ENCODE measurements at places on chromosomes 5 and 9.

- no peak for DNase-seq
Measured at GRCh38 chr9:131595696-131596429, 50.5 kb downstream of the PRRT1B start.

DNA sequence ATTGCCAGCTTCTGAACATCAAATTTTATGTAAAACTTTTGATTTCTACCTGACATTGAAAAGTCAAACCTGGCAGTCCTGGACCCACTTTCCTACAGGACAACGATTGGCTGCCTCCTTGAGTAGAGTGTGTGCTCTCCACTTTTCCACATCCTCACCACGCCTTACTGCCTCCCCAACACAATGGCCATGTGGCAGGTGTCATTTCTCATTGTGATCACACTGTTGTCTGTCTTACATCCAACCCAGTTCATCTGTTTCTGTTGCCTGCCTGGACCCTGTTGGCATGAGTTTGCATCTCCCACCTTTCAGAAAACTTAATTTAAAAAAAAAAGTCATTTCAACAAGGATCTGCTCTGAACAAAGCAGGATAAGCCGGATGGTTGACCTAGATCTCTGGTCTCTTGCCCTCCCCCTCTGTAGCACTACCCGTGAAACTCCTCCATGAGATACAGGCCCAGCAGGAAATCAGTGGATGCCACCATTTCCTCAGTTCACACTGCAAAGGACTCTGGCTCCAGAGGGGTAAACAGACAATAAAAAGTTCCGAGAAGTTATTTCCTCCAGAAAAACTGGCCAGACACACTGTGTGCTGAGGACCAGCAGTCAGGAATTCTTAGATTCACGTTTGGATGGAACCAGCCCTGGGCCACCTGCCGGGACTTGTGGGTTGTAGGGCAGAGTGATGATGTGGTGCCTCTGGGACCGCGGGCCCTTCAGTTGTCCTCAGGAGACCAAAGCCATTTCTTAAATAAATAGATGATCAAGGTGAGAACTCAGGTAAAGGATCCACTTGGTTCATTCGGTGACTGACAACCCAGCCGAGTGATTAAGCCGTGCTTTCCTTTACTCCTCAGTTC, 48.6 kb downstream of the AMBP start:
- no peak for DNase-seq

GRCh38 chr5:67426961-67427849, 230.6 kb upstream of the CD180 start:
- DNase-seq = no peak

DNA sequence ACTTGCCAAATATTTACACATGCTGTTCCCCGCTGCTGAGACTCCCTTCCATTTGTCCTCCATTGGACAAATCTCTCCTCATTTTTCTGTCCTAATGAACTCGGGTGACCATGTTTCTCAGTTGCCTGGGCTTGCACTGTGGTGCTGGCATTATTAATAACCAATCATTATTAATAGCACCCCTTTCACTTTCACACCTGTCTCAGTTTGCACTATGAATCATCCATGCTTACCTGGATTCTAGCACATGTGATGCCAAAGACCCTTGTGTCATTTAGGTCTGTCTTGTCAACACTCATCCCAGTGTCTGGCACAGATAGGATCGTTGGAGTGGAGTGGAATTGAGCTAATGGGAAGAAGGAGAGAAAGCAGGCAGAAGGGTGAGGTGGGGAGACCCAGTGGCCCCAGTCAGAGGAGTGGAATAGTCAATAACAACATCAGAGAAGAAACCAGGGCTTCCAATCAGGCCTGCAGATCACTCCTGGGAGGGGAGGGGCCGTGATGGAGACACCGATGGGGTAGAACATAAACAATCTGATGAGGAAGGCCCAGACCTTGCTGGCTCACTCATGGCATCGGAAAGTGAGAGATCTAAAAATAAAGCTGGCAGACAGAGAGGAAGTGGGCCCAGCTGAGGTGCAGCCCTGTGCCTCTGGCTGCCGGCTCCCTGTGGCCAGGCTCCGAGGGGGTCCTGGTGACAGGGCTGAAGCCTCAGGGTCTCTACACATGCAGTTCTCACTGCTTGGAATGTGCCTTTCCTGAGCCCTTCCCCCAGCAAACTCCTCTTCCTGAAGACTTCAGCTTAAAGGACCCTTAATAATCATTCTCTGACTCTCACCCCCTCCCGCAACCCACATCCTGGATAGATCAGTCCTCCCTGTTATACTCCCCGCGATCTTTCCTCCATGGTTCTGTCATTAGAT, 33.5 kb upstream of the CRB2 start:
- peak; percentile 51 for DNase-seq

GRCh38 chr9:76652894-76653293, 111.3 kb upstream of the PCA3 start:
- DNase-seq = no peak

GRCh38 chr5:3595006-3595961, at the start of gene IRX1:
Gene IRX1, plus strand, starts transcription at chr5:3595832. Its CDS starts 274 bp downstream, at chr5:3596106.
- no peak for DNase-seq

- DNase-seq = no peak
Measured at GRCh38 chr9:70988551-70988950, 132.9 kb downstream of the TRPM3 start.

DNA sequence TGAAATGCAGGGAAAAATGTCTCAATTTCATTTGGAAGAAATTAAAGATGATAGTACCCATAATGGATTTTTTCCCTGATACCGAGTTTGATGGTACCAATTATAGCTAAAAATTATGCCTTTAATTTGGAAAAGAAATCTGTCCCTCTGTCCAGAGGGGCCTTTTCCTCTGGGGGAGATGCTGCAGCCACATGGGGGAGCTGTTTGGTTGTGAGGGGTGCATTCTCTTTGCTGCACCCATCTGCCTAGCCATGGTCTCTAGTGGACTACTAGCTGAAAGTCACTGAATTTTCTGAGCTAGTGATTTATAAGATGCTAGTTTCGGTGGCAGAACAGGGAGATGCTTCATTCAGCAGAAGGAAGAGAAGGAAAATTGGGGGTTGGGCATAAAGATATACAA, 9.6 kb downstream of the SEC61B start:
- DNase-seq = peak; percentile 4

DNA sequence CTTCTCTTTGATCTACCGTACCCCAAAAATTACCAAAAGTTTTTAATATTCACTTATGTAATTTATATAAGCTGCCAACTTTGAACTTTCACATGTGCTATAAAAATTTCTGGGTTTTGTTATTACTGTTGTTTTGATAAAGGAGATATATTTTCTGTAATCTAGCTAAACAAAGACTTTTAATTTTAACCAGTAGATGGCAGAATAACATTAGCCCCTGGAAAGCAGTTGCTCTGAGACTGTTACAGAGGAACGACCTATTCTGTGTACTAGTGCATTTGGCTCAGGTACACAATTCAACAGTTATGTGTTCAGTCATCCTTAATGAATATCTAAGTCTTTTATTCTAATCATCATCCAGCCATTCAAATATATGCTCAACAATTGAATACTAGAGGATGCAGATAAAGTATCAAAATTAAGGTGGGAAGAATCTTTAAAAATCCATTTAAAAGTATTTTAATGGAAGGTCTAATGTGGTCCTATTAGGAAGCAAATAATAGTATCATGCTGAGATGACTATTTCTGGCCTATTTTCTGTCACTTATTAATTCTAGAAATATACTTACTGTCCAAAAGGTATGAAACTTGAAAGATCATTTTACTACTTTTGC, 8.6 kb downstream of the KLHL9 start:
- peak; percentile 66 for DNase-seq

DNA sequence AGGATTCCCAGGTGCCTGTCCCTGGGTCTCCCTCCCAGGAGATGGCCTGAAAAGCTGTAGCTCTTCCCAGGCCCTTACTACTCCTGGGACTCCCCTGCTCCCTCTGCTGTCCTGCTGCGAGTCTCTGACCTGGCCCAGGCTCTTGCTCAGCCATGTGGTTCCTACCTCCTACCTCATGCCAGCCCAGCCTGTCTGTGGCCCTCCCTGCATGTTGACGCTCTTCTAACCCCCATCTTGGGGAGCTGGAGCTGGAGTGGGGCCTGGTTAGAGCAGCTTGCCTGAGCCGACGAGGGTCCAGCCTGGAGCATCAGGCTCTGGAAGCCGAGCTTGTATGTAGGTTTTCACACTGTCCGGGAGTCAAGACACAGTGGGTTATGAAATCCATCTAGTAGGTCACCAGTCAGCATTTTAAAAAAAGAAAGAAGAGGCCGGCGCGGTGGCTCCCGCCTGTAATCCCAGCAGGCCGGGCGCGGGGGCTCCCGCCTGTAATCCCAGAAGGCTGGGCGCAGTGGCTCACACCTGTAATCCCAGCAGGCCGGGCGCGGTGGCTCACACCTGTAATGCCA, 244.4 kb downstream of the FANCC start:
- DNase-seq = no peak

DNA sequence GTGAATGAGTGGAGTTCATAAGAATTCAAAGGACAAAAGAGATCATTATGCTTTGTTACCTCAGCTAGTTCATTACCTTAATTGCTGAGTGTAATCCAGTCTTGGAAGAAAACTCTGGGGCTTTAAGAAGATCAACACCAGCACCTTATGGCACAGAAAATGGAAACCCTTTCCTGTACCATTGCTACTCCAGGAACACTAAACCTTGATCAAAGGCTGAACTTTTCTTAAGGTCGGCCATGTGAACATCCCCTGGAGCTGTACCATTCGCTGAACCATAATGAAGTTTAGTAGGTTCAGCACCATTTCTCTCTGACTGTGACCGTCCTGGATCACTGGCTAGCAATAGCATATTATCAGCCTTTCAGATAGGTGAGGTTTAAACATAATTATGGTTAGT, 97.4 kb downstream of the PBX3 start:
- no peak for DNase-seq

- peak; percentile 69 for DNase-seq
Measured at GRCh38 chr9:114592356-114592755, 4.8 kb downstream of the ATP6V1G1 start.

DNA sequence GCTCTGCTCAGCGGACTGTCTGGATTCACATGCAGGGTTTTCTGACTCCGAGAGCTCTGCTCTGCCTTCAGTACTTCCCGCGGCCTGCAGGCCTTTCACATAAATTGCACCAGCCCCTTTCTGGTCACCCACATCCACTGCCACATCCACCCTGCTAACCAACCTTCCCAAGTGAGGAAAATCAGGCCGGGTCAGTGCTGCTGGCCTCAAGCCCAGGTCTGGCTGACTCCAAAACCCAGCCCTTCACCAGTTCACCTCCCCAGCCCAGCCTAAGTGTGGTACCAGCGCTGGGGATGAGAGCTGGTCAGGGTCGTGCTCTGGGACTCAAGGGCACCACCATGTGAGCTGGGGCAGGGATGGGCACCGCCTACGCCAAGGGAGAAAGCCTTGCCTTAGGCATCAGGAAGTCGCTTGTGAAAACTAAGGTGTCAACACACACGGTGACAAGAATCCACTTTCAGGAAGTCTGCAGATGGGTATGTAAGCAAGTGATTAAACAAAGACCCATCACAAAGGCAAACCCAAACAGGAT, 12.3 kb downstream of the LMAN2 start:
- no peak for DNase-seq

DNA sequence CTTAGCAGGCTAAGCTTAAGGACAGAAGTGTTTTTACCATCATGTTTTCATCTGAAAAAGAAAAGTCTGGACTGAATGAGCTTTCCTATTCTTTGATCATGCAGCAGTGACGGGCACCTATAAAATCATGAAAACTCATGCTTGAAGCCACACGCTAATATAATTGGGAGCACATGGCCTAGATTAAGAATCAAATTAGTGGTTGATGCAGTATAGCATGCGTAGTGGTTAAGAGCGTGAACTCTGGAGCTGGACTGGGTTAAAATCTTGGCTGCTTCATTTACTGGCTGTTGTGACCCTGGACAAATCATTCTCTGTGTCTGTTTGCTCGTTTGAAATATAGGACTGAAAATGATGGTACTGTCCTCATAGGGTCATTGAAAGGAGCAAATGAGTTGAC, 49.9 kb upstream of the IL13 start:
- no peak for DNase-seq

GRCh38 chr5:178476972-178477754, 113.0 kb downstream of the COL23A1 start:
- DNase-seq = no peak

GRCh38 chr5:167881041-167881440, 410.4 kb upstream of the WWC1 start:
- no peak for DNase-seq

DNA sequence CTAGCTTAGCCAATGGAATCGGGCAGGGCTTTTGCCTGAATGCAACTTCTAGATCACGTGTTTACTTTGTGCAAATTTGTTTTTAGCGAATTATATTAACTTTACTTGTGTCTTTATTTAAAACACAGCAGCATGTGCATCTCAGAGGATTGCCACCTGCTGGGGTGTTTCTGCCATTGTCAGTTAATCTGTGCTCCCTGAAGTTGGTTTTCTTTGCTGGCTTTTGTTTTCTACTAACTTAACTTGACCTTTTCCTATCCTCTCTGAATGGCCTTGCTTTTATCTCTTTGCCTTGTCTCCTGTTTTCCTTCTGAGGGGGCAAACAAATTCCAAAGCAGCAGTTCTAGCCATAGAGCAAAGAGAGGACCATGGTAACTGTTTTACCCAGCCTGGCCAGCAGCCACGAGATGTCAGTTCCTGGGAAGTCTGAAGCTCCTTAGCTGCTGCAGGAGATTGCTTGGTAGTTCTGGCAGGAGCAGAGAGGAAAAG, 67.6 kb downstream of the ARHGEF28 start:
- no peak for DNase-seq

GRCh38 chr5:141898448-141899049, 20.3 kb upstream of the PCDH1 start:
- no peak for DNase-seq

GRCh38 chr5:116340799-116341198, 233.8 kb downstream of the SEMA6A start:
- no peak for DNase-seq

- no peak for DNase-seq
Measured at GRCh38 chr5:127810707-127811490, 107.7 kb downstream of the CCDC192 start.

DNA sequence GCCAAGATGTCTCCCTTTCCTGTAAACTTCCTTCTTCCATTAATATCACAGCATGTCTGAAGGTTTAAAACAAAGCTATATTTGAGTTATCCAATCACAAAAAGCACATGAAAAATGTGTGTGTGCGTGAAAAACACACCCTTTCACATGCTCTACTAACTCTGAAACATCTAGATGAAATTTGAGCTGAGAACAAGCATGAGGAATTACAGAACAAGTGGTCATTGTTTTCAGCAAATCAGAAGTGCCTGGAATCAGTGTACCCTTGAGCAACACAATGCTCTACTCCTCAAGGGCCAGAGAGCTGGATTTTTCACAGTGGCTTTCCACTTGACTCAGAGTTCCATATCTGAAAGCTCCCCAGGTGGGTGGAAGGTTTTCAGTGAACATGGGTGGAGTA, 255.9 kb downstream of the PSAT1 start:
- DNase-seq = no peak

Data from CD4-positive, alpha-beta T cell treated with Interleukin-15 for 4 hours (primary cell).